Endothelial cell of umbilical vein (primary cell): ENCODE measurements at places on chromosomes 3 and 15.

GRCh38 chr3:124730129-124730940 is at the start of gene UMPS:
TSS of gene UMPS (plus strand) at chr3:124730452. CDS start at chr3:124730472, 20 bp downstream.
- DNase-seq: peak; percentile 86

DNA sequence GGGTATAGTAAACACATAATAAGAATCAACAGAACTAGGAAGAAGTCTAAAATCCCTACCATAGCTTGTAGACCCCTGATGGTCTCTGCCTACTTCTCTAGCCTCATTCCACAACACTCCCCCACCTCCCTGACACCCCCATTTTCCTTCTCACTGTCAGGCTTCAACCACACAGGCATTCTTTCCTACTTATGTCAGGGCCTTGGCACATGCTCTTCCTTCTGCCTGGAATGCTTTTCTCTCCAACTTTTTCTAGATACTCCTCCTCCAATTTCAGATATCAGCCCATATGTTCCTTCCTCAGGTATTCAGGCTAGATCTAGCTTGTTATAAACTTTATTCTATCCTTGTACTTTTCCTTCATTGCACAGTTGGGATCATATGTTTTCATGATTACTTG is 106.0 kb upstream of the MRPL3 start:
- DNase-seq: no peak

GRCh38 chr3:31406896-31407295 is 125.8 kb upstream of the STT3B start:
- DNase-seq: no peak

DNA sequence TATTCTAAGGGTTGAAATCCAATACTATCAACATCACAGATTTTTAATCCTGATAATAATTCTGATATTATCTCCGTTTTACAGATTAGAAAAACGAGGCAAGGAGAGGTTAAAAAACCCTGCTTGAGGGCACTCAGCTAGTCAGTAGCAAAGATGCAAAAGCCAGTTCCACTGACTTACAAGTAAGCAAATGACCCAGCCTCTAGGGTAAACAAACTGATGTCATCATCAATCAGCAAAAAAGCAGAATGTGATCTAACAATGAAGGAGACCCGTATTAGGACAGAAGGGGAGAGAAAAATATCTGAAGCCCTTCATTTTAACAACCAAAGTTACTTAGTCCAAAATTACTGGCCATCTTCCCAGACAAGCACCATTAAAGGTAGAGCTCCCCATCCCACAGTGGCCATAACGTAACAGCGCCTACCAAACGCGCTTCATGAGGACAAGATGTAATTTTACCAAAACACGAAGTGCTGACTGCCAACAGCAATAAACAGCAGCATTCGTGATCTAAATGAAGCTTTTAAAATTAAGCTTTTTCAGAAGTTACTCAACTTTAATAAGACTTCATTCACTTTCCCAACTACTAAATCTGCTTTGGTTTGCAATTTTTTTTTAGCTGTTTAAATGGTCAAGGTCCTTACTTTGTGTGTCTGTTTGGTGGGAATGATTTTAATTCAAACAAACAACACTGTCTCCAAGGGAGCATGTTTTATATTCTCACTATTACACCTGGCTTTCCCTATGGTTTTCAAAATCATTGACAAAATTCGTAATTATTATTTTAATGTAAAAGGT is 176.6 kb downstream of the OSBPL10 start:
- no peak for DNase-seq

DNA sequence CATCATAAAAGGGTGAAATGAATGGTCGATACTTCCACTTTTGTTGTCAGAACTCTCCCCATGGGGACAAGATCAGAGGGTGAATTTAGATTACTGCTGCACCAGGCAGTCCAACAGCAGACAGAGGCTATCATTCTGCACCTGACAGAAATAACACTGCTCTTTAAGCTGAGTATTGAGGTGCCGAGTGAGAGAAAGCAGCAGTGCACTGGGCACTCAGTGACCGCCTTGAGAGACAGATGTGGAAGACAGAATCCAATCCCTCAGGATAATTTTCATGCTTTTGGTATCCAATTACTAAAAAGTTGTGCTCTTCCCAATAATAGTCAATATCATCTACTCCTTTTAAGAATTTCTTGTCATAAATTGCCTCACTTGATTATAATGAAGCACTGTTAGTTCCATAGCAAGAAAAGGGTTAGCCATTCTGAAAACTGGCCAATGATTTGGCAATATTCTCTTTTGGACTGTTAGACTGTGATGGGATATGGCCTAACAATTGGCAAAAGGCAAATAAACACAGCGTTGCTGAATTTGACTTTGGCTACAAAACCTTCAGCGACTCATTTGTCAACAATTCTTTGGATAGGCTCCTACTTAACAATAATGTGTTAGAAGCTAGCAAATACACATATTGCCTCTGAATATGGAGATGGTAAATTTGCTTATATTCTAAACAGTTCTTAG is 5.5 kb downstream of the FGF7 start:
- DNase-seq: no peak

GRCh38 chr15:98787936-98788757 is 139.8 kb downstream of the IGF1R start:
- no peak for DNase-seq

- DNase-seq: no peak
Observed at GRCh38 chr3:10577486-10577885, 72.1 kb upstream of the ATP2B2 start.

GRCh38 chr3:136818191-136818768 is 646 bp upstream of the SLC35G2 start:
- DNase-seq: peak; percentile 93

GRCh38 chr15:99143655-99144610 is 39.1 kb downstream of the SYNM start:
- no peak for DNase-seq

DNA sequence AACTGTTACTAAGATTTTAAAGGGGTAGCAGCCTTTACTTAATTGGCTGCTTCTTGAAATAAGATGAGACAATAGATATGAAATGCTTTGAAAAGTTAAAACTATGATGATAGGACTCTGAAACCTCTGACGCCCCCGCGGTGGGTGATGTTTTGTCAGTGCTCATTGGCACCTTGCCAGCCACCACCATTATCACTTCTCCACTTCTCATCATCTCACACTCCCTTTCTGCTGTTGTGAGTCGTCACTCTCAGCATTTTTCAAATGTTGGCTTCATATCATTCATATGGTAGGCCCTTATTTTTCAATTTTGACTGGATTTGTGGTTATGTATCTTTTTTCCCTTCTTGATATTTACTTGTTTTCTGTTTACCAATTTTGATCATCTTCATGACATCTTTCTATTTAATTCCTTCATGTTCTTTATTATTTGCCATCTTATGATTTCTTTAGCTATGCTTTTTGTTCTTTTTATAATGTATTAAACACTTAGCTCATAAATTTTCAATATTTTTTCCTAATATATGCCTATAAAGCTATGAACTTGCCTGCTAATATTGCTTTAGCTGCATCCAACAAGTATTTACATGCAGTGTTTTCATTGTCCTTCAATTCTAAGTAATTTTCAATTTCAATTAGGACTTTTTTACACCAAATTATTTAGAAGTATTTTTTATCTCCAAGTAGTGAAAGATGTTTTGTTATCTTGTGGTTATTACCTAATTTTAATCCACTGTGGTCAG is 30.3 kb upstream of the SKOR1 start:
- DNase-seq: no peak
